Mesenchymal stem cell (in vitro differentiated cells and primary cell): ENCODE measurements at places on chromosomes 6 and 20.

GRCh38 chr20:53331151-53331973 is 262.3 kb downstream of the ZNF217 start:
- peak; percentile 76 for DNase-seq

DNA sequence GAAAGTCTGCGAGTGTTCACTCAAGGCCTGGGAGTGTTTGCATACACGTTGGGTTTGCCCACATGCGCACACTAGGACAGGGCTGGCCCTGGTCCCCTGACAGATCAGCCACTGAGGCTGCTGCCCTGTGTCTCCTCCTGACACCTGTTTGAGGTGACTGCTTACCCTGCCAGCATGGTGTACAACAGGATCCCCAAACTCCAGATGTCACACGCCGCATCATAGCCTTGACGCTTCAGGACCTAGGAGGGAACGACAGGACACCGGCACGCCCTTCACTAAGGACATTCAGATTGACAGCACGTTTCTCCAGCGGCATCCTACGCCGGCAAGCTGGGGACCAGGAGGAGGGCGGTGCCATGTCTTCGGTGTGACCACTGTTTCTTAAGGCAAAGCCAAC is 37.0 kb upstream of the MPC1 start:
- no peak for DNase-seq

DNA sequence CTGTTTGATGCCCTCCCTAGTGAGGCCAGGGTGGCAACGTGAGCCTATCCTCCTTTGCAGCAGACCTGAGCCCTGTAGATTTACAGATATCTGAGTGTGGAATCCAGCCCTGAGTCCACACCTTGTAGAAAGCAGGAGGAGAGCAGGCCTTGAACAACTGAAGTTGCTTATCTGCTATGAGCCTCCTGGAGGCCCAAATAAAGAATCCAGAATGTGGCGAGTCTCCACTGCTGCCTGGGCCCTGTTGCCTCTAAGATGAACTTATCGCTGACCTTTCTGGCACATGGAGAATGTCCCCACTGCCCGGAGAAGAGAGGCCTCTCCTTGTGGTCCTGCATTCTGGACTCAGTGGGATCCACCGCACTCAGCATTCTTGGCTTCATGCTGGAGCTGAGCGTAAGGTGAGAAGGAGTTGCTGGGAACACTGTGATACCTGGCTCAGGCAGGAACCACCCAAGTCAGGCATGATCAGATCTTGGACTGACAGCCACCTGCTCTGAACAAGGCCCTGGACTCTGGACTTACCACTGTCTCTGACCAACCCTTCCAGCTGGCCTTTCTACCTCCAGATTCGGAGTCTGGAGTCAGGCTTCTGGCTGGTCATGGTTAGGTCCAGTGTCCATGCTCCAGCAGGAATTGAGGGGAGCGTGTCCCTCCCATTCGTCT is 5.8 kb upstream of the MANBAL start:
- DNase-seq = no peak

DNA sequence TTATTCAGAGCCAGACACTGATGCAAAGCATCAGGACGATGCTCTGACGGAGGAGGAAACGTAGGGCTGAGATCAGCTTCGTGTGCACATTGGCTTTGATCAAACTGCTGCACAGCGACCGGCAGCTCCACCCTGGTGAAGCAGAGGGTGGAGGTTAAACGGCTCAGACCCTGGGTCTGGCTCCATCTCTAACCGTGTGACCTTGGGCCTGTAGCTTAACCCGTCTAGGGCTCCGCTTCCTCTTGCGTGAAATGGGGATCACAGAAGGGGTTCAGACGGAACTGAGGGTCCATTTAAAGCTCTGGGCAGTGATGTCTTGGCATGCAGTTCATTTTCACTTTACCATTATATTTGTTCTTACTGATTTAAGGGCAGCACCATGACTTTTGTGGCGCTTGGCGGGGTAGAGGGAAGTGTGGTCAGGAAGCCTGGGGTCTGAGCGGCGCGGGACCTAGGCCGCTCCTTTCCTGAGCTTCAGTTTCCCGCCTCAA is 644 bp downstream of the RBL1 start:
- DNase-seq = no peak

DNA sequence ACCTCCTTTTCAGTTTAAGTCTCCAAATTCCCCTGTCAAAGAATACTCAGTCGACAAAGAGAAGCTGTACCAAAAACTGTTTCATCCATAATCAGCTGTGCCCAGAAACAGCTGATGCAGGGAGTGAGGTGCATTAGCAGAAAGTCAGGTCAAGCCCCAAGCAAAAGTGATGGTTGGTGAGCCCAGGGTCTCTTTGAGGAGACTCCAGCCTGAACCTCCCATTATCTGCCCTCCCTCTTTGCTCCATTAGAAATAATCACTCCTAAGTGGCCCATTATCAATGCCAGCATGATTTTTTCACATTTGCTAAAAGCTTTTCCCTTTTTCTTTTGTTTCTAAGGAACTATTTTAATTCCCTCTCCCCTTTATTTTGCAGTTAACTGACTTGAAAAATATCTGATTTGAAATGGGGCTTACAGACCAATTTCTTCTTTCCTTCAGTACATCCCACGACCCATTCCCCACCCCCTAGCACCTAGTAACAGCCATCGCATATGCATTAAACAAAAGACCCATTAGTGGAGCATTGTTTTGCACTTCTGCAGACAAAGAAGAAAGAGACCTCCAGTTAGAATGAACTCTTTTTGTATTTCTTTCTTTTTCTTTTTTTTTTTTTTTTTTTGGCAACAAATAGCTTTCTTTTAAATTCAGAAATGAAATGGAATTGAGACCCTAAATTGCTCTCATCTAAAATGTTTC is 257.0 kb downstream of the GRIK2 start:
- no peak for DNase-seq

- no peak for DNase-seq
These were observed 36.9 kb upstream of the CCDC167 start for GRCh38 chr6:37536491-37537190.

GRCh38 chr6:29887819-29888776 is 54.2 kb upstream of the HLA-A start:
- DNase-seq = peak; percentile 52

DNA sequence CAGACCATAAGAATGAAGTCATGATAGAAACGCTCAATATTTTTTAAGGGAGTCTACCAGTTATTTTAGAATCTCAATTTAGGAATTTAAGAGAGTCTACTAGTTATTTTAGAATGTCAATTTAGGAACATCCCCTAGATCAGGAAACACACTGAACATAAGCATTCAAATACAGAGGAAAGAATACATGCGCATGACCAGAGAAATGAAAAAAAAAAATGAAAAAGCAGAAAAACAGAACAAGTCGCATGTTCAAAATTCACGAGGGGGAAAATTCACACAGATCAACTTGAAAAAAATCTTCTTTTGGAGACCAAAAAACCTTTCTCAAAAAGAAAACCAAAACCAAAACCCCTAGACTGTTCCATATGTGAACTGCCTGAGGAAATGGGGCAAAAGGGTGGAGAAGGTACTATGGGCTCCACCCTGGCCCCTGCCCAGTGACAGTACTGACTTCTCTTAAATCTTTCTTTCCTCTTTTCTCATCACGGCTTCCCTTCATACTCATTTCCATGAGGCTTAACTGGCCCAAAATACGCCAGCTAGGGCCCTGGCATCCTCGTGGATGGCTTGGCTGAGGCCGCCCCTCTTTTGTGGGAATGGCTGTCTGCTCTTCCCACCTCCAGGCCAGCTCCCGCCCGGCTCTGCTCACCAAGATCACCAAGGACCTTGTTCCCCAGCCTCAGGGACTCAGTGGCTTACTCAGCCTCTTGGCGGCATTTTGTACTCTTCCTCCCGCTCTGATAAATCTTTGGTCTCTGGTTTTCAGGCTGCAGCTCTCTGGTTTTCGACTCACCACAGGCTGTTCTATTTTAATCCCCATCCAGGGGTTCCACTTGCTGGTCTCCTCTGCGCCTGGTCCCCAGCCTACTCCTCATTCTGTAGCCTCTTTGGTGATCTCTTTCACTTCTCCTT is 11.2 kb downstream of the ZBTB2 start:
- peak; percentile 25 for DNase-seq

DNA sequence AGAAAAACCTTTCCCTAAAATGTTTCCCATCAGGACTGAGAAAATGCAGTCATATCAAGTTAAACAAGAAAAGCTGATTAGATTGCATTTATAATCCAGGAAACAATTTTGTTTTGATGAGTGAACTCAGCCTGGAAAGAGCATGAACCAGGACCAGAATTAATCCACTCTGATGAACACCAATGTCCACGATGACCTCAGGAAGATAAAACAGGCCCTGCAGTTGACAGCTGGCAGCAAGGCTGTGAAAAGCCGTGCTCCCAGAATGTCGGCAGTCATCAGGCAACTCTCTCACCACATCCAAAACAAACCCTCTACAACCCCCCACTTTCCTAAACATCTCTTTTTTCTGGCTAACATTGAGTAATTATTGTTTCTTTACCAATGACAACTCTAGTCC is 74.0 kb upstream of the PROKR2 start:
- DNase-seq = no peak

GRCh38 chr6:19181211-19181610 is 656.0 kb upstream of the ID4 start:
- DNase-seq = no peak

DNA sequence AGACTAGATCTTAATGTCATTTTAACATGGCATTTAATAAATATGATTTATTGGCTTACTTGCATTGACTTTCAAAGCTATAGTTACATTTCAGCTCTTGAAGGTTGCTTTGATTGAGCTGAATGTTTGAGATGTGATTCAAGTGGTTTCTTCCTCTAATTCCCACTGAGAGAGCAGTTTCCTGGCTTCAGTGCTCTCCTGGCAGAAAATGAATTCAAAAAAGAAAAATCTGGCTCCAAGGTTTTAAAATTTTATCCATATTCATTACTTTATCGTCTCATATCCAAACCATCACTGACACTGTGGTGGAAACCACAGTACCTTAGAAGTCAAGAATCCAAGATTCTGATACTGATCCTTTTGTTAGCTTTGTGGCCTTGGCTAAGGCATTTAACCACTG is 263.1 kb upstream of the HSF2 start:
- DNase-seq = no peak

- DNase-seq = peak; percentile 68
These were observed 430.9 kb downstream of the BCKDHB start for GRCh38 chr6:80537118-80537972.

- no peak for DNase-seq
These were observed 20.8 kb downstream of the ADGRG6 start for GRCh38 chr6:142322504-142323198.

DNA sequence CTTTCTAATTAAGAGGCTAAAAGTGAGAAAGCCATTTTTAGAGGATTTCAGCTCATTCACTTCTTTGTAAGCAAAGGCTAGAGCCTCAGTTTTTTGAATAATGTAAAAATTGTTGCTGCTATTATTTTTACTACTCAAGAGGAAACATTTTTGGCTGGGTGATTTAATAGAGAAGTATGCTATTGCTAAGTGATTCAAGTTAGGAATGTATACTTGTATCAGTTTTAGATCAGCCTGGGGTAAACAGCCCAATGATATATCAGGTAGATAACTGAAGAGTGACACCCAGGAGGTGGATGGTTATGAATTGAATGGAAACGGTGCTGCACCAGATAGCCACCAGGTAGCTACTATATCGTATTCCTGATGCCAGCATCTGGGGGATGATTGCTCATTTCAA is 9.2 kb downstream of the QKI start:
- DNase-seq = no peak

GRCh38 chr6:35635601-35636597 is 52.8 kb downstream of the FKBP5 start:
- no peak for DNase-seq

DNA sequence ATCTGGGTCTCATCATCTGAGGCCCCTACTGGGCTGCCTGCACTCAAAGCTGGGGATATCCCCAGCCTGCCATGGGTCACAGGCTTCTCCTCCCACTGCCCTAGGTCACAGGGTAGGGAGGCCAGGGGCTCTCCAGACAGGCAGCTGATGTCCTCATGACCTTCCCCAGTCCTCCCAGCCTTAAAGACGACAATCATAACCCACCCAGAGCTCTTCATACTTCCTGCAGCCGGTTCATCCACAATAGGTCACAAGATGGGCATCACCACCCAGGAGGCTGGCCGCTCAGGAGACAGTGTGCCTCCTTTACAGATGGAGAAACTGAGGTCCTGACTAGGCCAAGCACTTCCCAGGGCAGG is 15.2 kb downstream of the TFEB start:
- DNase-seq = no peak

DNA sequence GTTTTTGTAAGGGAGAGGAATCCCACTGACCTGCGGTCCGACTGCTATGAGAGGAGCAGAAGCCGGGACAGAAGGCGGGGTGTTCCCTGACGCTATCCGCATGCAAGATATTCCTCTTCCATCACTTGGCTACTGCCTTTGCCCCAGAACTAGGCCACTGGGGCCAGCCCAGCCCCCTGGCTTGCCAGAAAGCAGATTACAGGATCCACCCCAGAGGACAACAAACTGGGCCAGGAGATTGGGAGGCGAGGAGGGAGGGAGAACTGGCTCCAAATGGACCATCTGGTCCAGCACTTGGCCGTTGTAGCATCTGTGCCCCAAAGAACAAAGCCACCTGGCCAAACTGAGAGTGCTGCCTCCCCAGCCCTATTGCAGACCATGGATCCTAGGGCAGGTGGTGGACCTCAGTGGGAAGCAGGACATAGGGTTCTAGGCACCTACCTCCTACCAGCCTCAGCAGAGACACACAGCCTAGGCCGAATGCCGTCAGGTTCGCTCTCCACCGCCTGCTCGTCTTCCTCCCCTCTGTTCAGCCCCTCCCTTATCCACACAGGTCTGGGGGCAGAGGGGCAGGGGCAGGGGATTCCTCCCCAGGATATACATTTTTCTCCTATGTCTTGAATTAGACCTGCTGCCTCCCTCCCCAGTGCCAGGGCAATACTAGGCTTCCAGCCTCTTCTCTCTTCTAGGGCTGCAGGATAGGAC is 4.0 kb downstream of the MDGA1 start:
- no peak for DNase-seq

DNA sequence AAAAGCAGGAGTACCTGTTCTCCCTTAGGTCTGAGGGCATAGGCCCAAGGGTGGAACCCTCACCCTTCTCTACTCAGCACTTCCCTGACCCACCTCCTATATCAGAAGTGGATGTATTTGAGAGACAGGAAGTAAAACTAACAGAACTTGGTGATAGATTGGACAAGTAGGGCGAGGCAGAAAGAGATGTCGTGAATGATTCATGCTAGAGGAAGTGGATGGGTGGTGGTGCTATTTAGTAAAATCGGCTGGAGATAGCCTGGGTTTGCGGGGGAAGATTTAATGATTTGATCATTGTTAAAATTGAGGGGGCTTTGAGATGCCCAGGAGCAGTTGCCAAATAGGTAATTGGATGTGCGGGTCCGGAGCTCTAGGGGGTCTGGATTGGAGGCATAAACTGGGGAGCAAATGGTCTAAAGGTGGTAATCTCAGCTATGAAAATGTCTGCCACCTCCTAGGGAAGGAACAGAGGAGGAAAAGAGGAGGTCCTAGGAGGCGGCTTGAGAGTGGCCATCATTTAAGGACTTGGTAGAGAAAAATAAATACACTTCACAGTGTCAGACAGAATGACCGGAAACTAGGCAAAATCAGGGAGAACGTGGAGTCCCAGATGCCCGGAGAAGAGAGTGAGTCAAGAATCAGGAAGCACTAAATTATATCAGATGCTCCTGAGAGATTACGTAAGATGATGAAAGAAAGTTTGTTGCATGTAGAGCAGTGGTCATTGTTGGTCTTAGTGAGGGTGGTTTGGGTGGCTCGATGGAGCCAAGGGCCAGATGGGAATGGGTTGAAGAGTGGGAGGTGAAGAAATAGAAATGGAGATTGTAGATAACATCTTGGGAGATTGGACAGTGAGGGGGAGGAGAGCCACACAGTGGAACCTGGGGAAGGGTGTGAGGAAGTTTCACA is 142.0 kb downstream of the CEP57L1 start:
- peak; percentile 65 for DNase-seq
